KBM-7 (cell line): ENCODE measurements at places on chromosomes 6 and 20.

DNA sequence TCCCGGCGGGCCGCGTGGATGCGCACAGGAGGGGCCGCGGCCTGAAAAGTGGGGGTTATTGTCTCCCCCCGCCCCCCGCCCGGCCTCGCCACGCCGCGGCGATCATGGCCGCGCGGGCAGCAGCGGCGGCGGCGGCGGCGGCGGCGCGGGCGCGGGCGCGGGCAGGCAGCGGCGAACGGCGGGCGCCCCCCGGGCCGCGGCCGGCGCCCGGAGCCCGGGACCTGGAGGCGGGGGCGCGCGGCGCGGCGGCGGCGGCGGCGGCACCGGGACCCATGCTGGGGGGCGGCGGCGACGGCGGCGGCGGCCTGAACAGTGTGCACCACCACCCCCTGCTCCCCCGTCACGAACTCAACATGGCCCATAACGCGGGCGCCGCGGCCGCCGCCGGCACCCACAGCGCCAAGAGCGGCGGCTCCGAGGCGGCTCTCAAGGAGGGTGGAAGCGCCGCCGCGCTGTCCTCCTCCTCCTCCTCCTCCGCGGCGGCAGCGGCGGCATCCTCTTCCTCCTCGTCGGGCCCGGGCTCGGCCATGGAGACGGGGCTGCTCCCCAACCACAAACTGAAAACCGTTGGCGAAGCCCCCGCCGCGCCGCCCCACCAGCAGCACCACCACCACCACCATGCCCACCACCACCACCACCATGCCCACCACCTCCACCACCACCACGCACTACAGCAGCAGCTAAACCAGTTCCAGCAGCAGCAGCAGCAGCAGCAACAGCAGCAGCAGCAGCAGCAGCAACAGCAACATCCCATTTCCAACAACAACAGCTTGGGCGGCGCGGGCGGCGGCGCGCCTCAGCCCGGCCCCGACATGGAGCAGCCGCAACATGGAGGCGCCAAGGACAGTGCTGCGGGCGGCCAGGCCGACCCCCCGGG, 637 bp downstream of the ARID1B start:
- peak; percentile 68 for DNase-seq

GRCh38 chr6:125818772-125819260, 28.1 kb downstream of the NCOA7 start:
- DNase-seq, result no peak

DNA sequence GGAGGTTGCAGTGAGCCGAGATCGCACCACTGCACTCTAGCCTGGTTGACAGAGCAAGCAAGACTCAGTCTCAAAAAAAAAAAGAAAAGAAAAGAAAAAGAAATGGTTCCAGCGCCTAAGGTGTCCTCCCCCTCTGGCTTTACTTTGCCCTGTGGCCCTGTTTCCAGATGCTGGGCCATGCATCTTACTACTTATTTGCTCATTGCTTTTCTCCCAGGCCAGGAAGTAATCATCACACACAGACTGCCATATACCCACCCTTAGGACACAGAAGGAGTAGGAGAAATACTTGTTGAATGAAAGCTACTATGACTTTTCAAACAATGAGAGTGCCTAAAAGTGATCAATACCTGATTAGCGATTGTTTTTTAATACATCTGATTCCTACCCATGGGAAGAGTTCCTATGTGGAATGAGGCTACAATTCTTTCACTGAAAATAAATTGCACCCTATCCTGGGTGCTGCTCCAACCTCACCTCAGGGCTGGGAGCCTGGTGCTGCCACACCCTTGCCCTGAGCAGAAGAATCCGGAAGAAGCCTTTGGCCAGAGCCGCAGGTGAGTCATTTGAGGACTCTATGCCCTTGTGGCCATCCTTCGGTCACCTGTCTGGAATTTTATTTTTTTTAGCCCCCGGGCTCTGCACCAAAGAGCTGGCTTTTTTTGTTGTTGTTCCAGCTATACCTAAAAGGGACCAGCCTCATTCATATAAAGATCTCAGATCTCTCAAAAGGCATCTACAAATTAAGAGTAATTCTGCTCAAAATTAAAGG, 22.7 kb upstream of the TFAP2C start:
- DNase-seq, result no peak

GRCh38 chr20:40262219-40262618, 426.8 kb downstream of the MAFB start:
- DNase-seq, result peak; percentile 8

- DNase-seq, result no peak
Measured at GRCh38 chr6:70838907-70839285, 118.0 kb downstream of the B3GAT2 start.

GRCh38 chr20:22974354-22974753, 60.8 kb upstream of the SSTR4 start:
- peak; percentile 42 for DNase-seq

DNA sequence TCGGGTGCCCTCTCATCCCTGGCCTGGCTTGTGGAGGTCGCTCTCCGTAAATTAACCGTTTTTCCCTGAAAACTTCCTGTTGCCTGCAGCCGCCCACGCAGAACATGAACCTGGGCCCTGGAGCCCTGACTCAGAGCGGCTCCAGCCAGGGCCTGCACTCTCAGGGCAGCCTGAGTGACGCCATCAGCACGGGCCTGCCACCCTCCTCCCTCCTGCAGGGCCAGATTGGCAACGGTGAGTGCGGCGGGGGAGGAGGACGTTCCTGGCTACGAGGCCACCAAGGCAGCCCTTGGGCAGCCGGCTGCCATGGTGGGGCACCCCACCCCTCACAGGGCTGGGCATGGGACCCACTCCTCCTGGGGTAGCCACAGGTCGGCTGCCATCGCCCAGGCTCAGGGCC, 17.8 kb downstream of the SS18L1 start:
- DNase-seq, result no peak

DNA sequence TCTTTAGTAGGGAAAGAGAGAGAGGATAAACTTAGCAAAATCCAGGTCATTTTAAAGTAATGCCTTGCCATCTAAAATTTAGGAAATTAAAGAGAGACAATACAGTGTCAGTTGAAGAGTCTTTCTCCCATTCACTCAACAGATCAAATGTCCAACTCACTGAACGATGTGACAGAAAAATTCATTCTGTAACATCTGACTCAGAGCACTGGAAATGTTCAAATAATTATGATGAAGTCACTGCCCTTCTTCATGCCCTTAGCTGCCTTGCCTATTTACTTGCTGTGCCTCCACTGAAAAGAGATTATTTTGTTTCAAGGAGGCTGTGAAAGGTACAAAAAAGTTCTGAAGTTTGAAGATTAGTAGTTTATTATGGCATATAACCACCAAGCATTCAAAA, 434.8 kb downstream of the ADGRB3 start:
- DNase-seq, result no peak

DNA sequence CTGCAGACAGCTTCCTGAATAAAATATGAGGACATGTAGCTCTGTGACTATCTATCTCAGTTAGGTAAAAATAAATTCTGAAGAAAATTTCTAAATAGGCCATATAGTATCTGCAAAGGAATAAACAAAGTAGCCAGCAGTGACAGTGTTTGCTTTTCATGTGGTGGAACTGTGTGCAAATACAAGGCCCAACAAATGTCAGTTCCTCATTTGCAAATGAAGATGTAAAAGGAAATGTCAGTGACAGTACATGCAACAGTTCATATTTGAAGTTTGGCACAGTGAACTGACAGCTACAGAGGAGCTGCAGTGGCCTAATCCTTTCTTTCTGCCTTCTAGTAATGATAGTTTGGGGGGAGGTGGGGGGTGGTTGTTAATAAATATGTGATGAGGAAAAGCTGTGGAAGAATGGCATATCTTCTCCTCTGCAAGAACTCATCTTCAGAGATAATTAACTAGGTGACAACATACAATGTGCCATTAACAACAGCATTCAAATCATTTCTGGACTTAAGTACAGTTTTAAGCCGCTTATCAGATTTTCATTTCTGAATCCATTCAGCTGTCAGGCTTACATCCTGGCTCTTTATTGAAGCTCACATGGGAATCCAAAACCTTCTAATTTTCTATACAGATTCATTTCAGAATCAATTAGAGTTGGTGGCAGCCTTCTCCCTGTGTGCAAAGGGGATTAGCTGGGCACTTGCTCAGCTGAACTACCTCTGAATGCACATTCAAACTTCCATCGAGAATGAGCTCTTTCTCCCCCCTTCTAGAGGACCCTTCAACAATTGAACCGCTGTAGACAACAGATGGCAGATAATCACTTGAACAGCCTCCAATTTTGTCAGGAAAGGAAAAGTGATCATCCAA, 1059.0 kb upstream of the EPHA7 start:
- DNase-seq, result no peak

- peak; percentile 80 for DNase-seq
Measured at GRCh38 chr6:35449287-35449881, 2.8 kb upstream of the FANCE start.

DNA sequence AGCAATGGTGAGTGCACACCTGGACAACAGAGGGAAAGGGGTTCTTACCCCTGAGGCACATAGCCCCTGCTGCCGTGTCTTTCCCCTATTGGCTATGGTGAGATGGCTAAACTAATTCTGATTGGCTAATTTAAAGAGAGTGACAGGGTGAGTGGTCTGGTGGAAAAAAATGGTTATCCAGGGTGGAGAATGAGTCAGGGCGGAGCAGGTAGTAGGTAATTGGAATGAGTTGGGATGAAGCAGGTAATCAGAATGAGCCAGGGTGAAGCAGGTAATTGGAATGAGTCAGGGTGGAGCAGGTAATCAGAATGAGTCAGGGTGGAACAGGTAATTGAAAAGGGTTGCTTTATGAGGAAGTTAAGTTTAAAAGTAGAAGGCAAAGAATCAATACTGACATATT, 200.3 kb downstream of the EYA4 start:
- no peak for DNase-seq

- peak; percentile 57 for DNase-seq
Measured at GRCh38 chr6:105609375-105609991, 206.6 kb upstream of the PREP start.

DNA sequence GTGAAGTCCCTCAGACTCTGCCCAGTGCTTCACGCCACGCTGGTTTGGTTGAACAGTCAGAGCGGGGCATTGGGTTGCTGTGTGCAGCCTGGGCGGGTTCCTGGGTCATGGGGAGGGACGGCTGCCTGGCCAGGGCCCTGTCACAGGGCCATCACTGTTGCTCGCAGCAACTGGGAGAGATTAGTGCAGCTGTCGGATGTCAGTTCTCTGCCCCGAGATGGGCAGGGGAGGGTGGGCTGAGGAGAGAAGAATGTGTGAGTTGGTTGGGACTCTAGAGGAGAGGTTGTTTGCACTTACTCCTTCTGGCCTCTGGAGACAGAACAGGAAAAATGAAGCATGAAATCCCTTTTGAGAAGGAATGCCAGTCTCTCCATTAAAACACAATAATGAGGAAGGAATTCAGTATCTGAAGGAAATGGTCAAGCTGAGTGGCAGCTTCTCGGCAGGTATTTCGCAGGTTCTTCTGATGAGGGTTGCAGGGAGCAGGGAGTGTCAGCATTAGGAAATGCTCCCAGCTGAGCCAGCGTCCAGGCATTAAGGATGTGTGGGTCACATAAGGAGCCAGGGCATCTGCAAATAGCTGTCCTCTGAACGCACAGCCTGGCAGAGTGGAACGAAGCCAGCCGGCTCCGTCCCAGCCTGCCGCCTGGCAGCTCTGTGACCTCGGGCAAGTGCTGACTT, 95.9 kb downstream of the SSR1 start:
- DNase-seq, result no peak

DNA sequence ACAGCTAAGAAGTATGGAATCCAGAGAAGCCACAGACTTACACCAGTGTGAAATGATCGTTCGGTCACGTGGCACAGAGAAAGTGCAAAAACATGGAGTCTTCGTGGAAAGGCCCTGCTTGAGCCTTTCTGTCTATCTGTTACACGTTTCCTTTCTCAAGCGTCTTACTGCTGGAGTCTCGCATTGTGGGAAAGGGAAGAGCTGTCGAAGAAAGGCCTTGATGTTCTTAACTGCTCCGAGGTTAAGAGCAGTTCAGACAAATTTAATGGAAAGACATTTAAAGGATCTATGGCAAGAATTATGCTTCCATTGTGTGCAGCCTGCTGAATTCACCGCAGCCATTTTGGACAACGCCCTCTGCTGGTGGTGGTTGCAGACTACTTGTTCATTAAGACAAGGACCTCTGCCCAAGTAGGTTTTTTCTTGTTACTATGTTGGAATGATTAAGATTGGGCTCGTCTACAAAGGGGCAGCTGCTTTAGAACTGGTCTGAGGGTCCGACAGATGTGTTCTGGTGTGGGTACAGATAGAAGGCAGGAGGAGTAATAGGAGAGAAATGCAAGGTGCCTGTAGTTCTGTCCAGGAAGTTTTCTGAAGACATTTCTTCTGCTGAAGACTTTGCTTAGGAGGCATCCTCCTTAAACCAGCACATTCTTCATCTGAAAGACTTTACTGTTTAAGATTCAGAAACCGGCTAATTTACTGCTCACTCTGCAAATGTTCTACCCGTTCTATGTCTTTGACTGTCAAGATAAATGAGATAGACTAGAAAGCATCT, 24.7 kb upstream of the CCN6 start:
- DNase-seq, result peak; percentile 54

DNA sequence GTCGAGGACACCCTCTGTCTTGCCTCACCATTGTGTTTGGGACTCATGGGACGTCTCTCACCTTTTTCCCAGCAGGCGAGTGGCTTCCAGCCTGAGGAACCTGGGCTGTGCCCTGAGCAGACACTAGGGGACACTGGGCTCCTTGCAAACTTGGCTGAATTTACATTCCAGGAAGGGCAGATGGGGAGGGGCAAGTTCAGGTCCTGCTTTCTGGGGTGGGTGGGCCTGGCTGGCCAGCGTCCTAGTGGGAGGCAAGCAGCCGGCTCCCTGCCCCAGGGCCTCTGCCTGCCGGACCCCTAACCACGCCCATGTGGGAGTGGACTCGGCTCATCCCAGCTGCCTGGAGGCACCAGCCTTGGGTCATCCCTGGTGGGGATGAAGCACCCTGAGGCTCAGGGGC, 48.2 kb upstream of the MLN start:
- no peak for DNase-seq

- DNase-seq, result peak; percentile 77
Measured at GRCh38 chr6:44237021-44237812, 9.7 kb upstream of the HSP90AB1 start.

DNA sequence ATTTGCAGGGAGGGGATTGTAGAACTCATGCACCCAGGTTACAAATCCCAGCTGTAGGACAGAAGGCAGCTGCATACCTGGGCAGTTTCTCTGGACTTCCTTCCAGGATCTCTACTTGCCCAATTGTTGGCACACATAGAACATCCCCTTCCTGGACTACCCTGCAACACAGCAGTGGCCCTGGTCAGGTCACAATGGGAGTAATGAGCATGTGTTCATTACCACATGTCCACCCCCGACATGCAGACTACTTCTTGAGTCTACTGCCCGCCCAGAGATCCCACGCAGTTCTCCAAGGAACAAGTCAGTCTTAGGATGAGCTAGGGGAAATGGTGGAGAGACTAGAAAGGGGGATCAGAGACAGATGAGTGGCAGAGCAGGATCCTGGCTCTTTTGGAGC, 5.1 kb downstream of the PEX6 start:
- no peak for DNase-seq
